ENCODE measurements at places on chromosomes 5 and 9. TPM values are rescaled to one million over a fixed set of nuclear protein-coding genes. Genes with fewer than 3 reads are reported as not detected.

TLR4 gene
- polyA plus RNA-seq: 4.5 TPM

IARS1 gene
- polyA plus RNA-seq: 21.6 TPM

NFIB gene
- polyA plus RNA-seq: 7.3 TPM

DND1 gene
- polyA plus RNA-seq: 1.5 TPM

PCDHA4 gene
- 0.41 TPM for polyA plus RNA-seq

LURAP1L gene
- 24.9 TPM for polyA plus RNA-seq

SPATA31E1 gene
- not detected for polyA plus RNA-seq

IFNA2 gene
- polyA plus RNA-seq: not detected

PCDHB11 gene
- 0.44 TPM for polyA plus RNA-seq

FOXI1 gene
- 0.10 TPM for polyA plus RNA-seq

GHR gene
- 1.7 TPM for polyA plus RNA-seq

ANKRD55 gene
- polyA plus RNA-seq: 0.06 TPM

LRRC70 gene
- polyA plus RNA-seq: 7.4 TPM

PCSK5 gene
- 1.9 TPM for polyA plus RNA-seq

PIP5K1B gene
- polyA plus RNA-seq: 6.6 TPM

SLC6A18 gene
- polyA plus RNA-seq: not detected

GBGT1 gene
- polyA plus RNA-seq: 31.6 TPM

CMYA5 gene
- 0.65 TPM for polyA plus RNA-seq

SH2D3C gene
- polyA plus RNA-seq: 41.0 TPM

FOXD4L3 gene
- not detected for polyA plus RNA-seq
